ENCODE measurements at places on chromosomes 1 and 21.

- DNase-seq, result peak; percentile 68
Measured at GRCh38 chr1:6260961-6261614, at the start of gene GPR153. TSS of gene GPR153 (minus strand) at chr1:6261098. CDS start at chr1:6254905, 6,193 bp downstream.

GRCh38 chr1:10903821-10904220 lies 107.4 kb upstream of the CASZ1 start:
- peak; percentile 22 for DNase-seq

- DNase-seq, result peak; percentile 63
Measured at GRCh38 chr1:8497210-8497819, 179.4 kb downstream of the SLC45A1 start.

- no peak for DNase-seq
Measured at GRCh38 chr1:210293171-210293607, 35.5 kb upstream of the HHAT start.

GRCh38 chr1:147243228-147243685 lies 773 bp downstream of the CHD1L start:
- peak; percentile 70 for DNase-seq

DNA sequence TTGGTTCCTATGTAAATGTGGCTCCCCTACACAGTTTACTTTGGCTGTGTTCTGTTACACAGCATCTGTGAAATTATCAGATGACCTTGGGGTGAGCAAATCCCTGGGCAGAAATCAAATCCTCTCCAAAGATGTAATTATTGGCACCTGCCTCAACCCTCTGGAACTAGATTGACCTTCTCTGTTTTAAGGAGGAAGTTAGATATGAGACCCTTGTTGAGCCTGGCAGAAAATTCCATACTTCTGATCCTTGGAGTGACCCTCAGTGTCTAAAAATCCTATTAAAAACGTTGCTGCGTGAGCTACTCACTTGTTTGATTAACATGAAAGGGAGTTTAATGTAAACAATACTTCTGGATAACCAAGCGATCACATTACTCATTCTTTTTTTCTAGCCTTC lies 122.0 kb downstream of the CLIC6 start:
- DNase-seq, result no peak

GRCh38 chr1:241825581-241825980 lies 22.4 kb upstream of the EXO1 start:
- no peak for DNase-seq

All from hematopoietic multipotent progenitor cell treated with erythropoietin and hydrocortisone succinate and interleukin-3 and kit ligand, for 4 days (in vitro differentiated cells).